CD4-positive, alpha-beta memory T cell (primary cell): ENCODE measurements at places on chromosomes 12 and 14.

DNA sequence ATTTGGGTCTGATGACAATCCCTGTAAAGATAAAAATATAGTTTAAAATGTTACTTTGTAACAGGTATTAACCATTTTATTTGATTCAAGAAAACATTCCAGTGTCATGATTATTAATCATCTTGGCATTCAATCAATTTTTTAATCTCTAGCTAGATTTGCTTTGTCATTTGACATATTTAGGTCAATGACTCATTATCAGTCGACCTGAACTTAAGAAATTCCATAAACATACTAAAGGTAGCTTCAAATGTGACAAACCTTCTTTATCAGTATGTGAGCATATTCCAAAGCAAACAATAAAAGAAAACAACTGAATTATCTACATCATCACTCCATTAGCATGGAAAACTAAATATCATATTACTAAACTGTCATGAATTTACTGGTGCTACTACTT is 50.8 kb upstream of the CDKL1 start:
- no peaks in the 10 kb centered on the region for H3K4me1 ChIP-seq
- H3K4me3 ChIP-seq, result no peak overlapping the region
- peaks cover 15% of the 10 kb centered on the region for H3K36me3 ChIP-seq
- no peaks in the 10 kb centered on the region for H3K27me3 ChIP-seq
- no peak overlapping the region for H3K27ac ChIP-seq

- no peak overlapping the region for H3K4me3 ChIP-seq
- no peaks in the 10 kb centered on the region for H3K36me3 ChIP-seq
- no peaks in the 10 kb centered on the region for H3K27me3 ChIP-seq
- no peak for DNase-seq
These were observed 46.9 kb downstream of the ZFYVE21 start for GRCh38 chr14:103762541-103762940.

DNA sequence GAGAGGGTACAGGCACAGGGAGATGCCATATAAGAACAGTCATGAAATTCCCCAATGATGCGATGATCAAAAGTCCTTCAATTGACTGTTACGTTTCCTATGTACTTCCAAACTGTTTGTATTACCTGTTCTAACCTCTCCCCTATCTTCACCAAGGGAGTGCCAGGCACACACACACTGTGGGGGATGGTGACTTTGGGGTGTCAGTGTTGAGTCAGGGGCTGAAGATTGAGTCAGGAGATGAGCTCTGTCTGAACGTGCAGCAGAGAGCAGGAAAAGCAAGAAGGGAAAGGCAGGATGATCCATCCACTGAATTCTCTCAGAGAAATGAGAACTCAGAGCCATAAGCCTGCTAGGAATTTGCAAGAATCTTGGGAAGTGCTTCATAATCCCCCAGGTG is 153.4 kb downstream of the EFCAB11 start:
- no peak for DNase-seq
- H3K4me3 ChIP-seq, result no peak overlapping the region
- no peaks in the 10 kb centered on the region for H3K4me1 ChIP-seq
- H3K27me3 ChIP-seq, result no peaks in the 10 kb centered on the region
- H3K27ac ChIP-seq, result no peak overlapping the region
- no peaks in the 10 kb centered on the region for H3K36me3 ChIP-seq

- no peak overlapping the region for H3K27ac ChIP-seq
- no peaks in the 10 kb centered on the region for H3K36me3 ChIP-seq
- H3K4me1 ChIP-seq, result no peaks in the 10 kb centered on the region
- peaks cover 5% of the 10 kb centered on the region for H3K27me3 ChIP-seq
These were observed 124.8 kb upstream of the WSCD2 start for GRCh38 chr12:108004319-108004718.

GRCh38 chr12:31740628-31741027 is 11.8 kb upstream of the AMN1 start:
- no peak overlapping the region for H3K27ac ChIP-seq
- H3K27me3 ChIP-seq, result no peaks in the 10 kb centered on the region
- no peak overlapping the region for H3K4me3 ChIP-seq
- no peaks in the 10 kb centered on the region for H3K36me3 ChIP-seq

DNA sequence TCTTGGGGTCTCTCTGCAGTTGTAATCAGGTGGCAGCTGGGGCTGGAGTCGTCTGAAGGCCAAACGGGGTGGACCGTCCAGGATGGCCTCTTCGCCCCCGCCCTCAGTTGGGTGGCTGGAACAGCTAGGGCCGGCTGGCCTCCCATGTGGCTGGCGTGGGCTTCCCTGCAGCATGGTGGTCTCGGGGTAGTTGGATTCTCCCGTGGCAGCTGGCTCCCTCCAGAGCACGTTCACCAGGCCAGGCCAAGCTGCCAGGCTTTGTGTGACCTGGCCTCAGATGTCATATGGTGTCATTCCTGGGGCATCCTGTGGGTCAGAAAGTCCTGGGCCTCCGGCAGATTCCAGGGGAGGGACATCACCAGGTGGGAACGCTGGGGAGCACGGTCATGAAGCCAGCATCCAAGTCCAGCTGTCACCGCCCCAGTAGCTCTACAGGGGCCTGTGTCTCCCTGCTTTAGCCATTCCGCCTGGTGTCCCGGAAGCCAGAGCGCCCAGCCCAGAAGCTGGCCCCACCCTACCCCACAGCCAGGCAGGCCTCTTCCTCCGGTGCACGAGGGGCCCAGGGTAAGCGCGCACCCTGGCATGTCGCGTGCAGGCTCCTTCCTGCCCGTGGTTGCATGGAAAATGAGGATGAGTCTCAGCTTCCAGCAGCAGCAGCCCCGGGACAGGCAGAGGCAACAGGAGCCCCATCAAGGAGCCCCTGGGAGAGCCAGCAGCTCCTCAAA is 1.3 kb upstream of the NUDT14 start:
- no peak overlapping the region for H3K4me3 ChIP-seq
- H3K36me3 ChIP-seq, result no peaks in the 10 kb centered on the region
- H3K27ac ChIP-seq, result no peak overlapping the region
- H3K4me1 ChIP-seq, result peaks cover 19% of the 10 kb centered on the region
- DNase-seq, result no peak

GRCh38 chr12:121717041-121717699 is 4.6 kb downstream of the TMEM120B start:
- DNase-seq, result no peak
- no peak overlapping the region for H3K4me3 ChIP-seq
- H3K4me1 ChIP-seq, result peaks cover 12% of the 10 kb centered on the region
- no peaks in the 10 kb centered on the region for H3K36me3 ChIP-seq
- H3K27me3 ChIP-seq, result no peaks in the 10 kb centered on the region

GRCh38 chr12:43827093-43827492 is 8.8 kb upstream of the TMEM117 start:
- peaks cover 11% of the 10 kb centered on the region for H3K4me1 ChIP-seq
- no peak overlapping the region for H3K4me3 ChIP-seq
- no peak for DNase-seq
- H3K36me3 ChIP-seq, result no peaks in the 10 kb centered on the region

GRCh38 chr14:103518422-103519042 is 4.1 kb downstream of the CKB start:
- peak; percentile 47 for DNase-seq
- H3K27me3 ChIP-seq, result no peaks in the 10 kb centered on the region
- no peaks in the 10 kb centered on the region for H3K36me3 ChIP-seq

DNA sequence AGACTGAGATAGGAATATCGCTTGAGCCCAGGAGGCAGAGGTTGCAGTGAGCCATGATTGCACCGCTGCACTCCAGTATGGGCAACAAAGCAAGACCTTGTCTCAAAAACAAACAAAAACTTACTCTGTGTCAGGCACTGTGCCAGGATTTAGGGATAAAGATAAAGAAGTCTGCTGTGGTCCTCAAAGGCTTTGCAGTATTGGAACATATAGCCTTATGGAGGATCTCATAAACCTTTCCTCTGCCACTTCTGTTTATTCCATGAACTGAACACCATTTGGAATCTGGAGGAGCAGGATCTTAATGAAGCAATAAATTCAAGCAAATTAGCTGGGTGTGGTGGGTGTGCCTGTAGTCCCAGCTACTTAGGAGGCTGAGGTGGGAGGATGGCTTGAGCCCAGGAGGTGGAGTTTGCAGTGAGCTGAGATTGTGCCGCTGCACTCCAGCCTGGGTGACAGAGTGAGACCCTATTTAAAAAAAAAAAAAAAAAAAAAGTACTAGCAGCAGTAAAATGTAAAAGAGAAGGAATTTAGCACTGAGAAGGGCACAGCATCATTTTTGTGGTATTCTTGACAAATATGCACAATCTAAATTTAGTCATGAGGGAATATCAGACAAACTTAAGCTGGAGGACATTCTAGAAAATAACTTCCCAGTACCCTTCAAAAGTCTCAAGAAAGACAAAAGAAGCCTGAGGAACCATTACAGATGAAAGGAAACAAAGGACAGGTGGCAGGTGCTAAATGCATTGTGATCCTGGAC is 27.1 kb downstream of the BMAL2 start:
- DNase-seq, result no peak
- H3K27ac ChIP-seq, result no peak overlapping the region
- no peaks in the 10 kb centered on the region for H3K36me3 ChIP-seq
- H3K27me3 ChIP-seq, result no peaks in the 10 kb centered on the region
- no peak overlapping the region for H3K4me3 ChIP-seq
- no peaks in the 10 kb centered on the region for H3K4me1 ChIP-seq

GRCh38 chr12:11970155-11970520 is 100.6 kb upstream of the BCL2L14 start:
- DNase-seq, result no peak
- H3K36me3 ChIP-seq, result no peaks in the 10 kb centered on the region
- H3K27me3 ChIP-seq, result no peaks in the 10 kb centered on the region
- H3K27ac ChIP-seq, result no peak overlapping the region
- H3K4me1 ChIP-seq, result no peaks in the 10 kb centered on the region

- H3K4me3 ChIP-seq, result no peak overlapping the region
- H3K27ac ChIP-seq, result peak overlapping the region; percentile 30
- H3K36me3 ChIP-seq, result no peaks in the 10 kb centered on the region
- peak; percentile 59 for DNase-seq
These were observed 702 bp downstream of the FAM222A start for GRCh38 chr12:109714141-109714912.

DNA sequence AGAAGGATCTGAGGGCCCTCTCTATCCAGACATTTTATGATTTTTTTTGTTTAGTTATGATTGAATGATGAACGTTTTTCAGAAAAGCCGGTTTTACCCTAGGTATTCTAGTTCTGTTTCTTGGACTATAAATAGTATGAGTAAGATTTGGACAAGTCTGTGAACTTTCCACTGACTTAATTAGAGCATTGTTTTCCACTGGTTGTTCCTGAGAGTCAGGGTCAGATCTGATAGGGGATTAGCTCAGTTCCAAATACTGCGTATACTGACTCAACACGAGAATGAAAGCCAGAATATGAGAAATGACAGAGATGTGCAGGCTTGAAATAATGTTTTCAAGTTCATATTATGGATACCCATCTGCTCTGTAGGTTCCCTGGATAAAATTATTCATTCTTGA is 361.6 kb downstream of the AEBP2 start:
- no peaks in the 10 kb centered on the region for H3K36me3 ChIP-seq
- no peak for DNase-seq

DNA sequence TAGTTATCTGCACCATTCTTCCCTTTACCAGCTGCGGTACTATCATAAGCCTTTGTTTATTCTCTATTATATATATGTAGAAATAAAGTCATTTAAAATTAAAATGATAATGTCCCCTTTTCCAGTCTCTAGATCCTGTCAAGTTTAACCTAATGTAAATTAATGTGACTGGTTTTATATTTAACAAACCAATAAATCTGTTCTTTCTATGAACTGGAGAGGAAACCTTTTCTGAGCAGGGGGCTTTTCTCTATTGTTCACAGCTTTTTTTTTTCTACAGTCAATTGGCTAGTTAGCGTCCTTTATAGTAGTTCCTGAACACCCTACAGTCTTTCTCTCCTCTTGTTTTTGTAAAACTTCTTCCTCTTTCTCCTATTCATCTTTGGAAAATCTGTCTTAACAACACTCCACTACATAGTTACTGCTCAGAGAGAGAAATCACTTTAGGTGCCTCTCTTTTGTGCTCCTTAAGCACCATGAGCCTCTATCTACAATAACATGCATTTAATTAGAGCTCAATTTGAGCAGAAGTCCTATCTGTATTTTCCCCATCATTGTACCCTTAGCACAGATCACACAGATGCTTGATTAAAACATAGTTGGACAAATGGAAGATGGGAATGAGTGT is 332.6 kb upstream of the SYT1 start:
- DNase-seq, result no peak
- H3K4me3 ChIP-seq, result no peak overlapping the region
- H3K4me1 ChIP-seq, result no peaks in the 10 kb centered on the region
- no peak overlapping the region for H3K27ac ChIP-seq
- no peaks in the 10 kb centered on the region for H3K27me3 ChIP-seq
- H3K36me3 ChIP-seq, result no peaks in the 10 kb centered on the region

DNA sequence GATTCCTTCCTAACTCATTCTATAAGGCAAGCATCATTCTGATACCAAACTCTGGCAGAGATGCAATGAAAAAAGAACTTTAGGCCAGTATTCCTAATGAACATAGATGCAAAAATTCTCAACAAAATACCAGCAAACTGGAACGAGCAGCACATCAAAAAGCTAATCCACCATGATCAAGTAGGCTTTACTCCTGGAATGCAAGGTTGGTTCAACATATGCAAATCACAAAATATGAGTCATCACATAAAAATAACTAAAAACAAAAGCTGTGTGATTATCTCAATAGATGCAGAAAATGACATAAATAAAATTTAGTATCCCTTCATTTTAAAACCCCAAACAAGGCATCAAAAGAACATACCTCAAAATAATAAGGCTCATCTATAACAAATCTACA is 98.9 kb downstream of the ACSS3 start:
- H3K4me3 ChIP-seq, result no peak overlapping the region
- H3K27ac ChIP-seq, result no peak overlapping the region
- H3K27me3 ChIP-seq, result no peaks in the 10 kb centered on the region

DNA sequence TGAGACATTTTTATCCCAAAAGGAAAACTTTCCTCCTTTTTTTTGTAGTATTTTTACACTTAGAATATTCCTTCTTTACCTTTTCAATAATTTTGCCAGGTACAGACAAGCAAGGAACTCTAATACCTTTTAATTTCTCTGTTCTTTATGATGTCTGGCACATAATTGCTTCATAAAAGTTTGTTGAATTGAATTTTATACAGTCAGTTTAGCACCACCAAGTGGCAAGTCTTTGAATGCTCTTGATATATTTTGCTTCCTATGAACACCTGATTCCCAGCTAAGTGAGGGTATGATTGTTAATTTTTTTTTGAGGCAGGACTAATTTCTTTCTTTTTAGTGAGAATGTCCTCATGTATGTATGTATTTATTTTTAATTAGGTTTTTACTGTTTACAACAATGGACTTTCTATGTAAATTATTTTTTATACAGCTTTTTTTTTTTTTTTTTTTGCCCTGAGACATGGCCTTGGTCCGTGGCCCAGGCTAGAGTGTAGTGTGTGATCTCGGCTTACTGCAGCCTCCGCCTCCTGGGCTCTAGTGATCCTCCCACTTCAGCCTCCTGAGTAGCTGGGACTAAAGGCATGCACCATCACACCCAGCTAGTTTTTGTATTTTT is 6.9 kb downstream of the TBC1D15 start:
- no peak overlapping the region for H3K4me3 ChIP-seq
- no peak for DNase-seq
- no peaks in the 10 kb centered on the region for H3K36me3 ChIP-seq
- H3K27me3 ChIP-seq, result no peaks in the 10 kb centered on the region

- H3K27ac ChIP-seq, result no peak overlapping the region
- H3K4me1 ChIP-seq, result no peaks in the 10 kb centered on the region
- H3K4me3 ChIP-seq, result no peak overlapping the region
- H3K36me3 ChIP-seq, result no peaks in the 10 kb centered on the region
These were observed 453.9 kb downstream of the ADAMTS20 start for GRCh38 chr12:43098071-43098470.

- H3K4me3 ChIP-seq, result no peak overlapping the region
- H3K4me1 ChIP-seq, result peaks cover 23% of the 10 kb centered on the region
- no peaks in the 10 kb centered on the region for H3K27me3 ChIP-seq
- no peak for DNase-seq
- H3K27ac ChIP-seq, result no peak overlapping the region
These were observed 3.1 kb upstream of the STRN3 start for GRCh38 chr14:31029016-31029970.
